ENCODE measurements at places on chromosomes 12 and 14. TPM values are rescaled to one million over a fixed set of nuclear protein-coding genes. Genes with fewer than 3 reads are reported as not detected.

ASCL1 gene
- polyA plus RNA-seq, result 0.28 TPM

VRTN gene
- not detected for polyA plus RNA-seq

LRRK2 gene
- 0.08 TPM for polyA plus RNA-seq

RAB35 gene
- polyA plus RNA-seq, result 41.8 TPM

CRIP1 gene
- polyA plus RNA-seq, result 0.72 TPM

PRR4 gene
- polyA plus RNA-seq, result 4.3 TPM

ERP27 gene
- 0.64 TPM for polyA plus RNA-seq

All from SK-N-SH (cell line).